ENCODE measurements at places on chromosomes 3 and 15.

DNA sequence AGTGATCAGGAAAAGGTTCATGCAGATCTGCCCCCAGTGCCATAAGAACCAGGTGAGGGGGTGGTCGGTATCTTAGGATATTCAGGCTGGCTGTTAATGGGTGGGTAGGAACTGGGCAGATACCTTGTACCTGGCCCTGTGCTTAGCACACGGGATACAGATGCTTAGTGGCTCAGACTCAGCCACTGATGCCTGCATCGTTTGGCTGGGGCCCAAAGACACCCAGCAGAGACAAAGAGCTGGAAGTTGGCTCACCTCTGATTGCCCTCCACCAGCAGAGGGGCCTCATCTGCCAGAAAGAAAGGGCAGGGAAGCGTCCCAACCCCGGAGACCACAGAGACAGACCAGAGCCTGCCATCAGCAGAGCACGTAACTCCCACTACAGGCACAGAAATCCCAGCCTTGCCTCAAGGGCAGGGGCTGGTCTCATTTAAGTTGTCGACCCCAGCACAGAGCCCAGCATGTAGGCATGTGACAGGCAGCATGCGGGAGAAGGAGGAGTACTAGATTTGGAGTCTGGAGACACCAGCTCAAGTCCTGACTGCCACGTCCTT, 64.1 kb upstream of the SLC6A1 start:
- DNase-seq = no peak

DNA sequence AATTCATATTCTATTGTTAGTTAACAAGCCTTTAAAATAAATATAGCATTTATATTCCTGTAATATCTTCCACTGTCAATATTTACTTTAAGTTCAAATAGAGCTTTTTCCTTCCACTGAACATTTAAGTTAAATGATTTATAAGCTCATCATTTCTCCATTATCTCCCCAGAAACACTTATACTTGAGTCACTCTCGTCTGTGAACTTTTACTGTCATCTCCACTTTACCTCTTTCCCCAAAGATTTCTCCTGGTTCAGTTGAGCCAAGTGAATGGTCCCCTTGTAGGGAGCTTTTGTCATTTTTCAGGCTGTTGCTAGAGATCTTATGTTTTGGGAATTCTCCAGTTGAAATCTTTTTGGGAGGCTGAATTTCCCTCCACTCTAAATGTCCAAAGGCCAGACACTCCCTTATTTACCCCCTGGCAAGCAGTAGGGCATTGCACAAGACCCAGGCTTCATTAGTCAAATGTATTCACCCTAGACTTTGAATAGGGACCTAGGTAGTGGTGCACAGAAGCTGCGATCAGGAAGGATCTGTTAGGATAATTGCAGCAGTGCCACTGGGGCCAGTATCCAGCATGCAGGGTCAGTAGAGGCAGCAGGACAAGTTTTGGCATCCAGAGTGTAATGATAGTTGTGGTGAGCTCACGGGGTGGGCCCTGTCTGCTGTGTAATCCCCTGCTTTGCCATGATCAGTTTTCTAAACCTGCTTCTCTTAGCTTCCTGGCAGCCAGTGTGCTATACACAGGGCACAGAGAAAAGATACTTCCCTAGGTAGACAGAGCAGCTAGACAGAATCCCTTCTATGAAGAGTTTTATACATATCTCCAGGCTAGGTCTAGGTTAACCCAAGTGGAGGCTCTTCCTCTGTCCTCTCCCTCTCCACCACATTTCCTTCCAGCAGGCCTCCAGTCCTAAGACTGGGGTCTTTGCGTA, 356.5 kb upstream of the SLCO3A1 start:
- no peak for DNase-seq

GRCh38 chr3:1092061-1092460, 763 bp upstream of the CNTN6 start:
- DNase-seq = no peak

GRCh38 chr3:129684270-129684669, 77.8 kb upstream of the PLXND1 start:
- no peak for DNase-seq

- no peak for DNase-seq
These were observed 311.4 kb downstream of the EPHB1 start for GRCh38 chr3:135106445-135106844.

- no peak for DNase-seq
These were observed 16.6 kb upstream of the SEMA3F start for GRCh38 chr3:50138266-50139200.

DNA sequence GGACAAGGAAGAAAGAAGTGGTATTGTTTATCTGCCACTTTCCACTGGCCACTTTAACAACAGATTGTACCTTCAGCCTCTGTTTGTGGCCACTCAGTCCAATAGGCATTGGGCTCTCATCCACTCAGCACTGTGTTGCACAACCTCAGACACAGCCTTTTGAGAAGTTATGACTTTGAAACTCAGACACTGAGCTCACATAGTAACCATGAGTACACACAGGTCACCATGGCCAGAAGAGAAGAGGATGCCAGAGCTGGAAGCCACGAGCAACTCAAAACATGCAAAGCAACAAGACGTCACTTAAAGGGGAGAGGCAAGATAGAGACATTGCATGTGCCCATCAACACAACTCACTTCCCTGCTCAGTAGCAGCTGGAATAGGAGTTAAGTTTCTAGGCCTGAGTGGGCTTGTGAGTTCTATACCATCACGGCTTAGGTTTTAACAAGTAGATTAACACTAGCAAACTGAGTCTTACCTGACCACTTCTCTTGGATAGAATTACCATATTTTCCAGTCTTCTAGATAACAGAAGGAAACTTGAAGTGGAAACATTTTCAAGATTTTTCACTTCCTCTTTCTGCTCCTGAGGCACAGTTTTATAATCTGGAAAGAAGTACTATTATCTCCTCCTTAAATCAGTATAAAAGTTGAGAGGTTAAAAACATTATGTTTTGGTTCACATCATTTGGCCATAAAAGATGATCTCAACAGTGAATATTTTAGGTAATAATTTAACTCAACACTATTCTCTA, 103.5 kb downstream of the IMPG2 start:
- no peak for DNase-seq

- DNase-seq = no peak
These were observed 535.8 kb downstream of the TBL1XR1 start for GRCh38 chr3:176661432-176661964.

- DNase-seq = no peak
These were observed 31.7 kb upstream of the SYNM start for GRCh38 chr15:99073008-99073717.

GRCh38 chr3:139260041-139260486, 83.8 kb upstream of the MRPS22 start:
- DNase-seq = no peak

DNA sequence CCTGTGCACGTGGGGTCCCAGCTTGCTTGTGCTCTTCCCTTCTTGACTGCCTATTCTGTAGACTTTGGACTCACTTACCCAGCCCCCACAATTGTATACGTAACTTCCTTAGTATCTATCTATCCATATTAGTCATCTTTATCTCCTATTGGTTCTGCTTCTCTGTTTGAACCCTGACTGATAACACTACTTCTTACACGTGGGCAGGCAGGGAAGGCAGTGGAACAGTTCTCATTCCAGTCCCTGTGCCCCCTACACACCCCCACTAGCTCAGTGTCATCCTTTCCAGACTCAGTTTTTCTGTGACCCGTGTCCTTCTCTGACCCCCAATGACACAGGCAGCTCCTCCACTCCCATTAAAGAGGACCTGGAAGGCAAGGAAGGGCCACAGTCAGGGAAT, 74.2 kb upstream of the FBN1 start:
- no peak for DNase-seq

DNA sequence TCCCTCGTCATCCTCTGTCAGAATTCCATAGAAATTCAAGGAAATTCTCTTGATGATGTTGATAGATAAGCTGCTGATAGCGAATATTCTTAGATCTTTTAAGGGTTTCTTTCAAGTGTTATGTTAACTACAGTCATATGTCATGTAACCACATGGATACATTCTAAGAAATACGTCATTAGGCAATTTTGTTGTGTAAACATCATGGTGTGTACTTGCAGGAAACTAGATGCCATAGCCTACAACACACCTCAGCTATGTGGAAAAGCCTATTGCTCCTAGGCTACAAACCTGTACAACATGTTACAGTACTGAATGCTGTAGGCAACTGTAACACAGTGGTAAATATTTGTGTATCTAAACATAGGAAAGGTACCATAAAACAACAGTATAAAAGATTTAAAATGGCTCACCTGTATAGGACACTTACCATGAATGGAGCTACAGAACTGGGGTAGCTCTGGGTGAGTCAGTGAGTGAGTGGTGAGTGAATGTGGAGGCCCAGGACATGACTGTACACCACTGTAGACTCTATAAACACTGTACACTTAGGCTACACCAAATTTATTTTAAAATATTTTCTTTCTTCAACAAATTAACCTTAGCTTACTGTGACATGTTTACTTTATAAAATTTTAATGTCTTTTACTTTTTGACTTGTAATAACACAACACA, 34.6 kb downstream of the GLDN start:
- DNase-seq = no peak

GRCh38 chr3:35773417-35773816, 134.1 kb downstream of the ARPP21 start:
- DNase-seq = no peak

GRCh38 chr3:48696601-48697000, 10.9 kb upstream of the NCKIPSD start:
- no peak for DNase-seq

DNA sequence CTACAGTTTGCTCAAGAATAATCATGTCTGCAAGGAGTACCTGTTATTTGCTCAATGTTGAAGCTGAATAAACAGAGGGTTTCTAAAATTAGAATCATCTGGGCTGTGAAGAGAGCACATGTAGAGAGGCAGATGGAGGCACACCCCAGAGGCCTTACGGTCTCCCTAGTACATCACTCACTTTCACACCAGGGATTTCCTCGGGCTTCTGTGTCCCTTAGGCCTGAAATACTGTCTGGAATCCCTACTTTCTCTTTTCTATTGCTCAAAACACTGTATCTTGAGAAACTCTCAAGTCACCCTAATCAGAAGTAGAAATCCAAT, 473.7 kb upstream of the ROBO2 start:
- DNase-seq = no peak

- no peak for DNase-seq
These were observed 79.1 kb upstream of the HACD2 start for GRCh38 chr3:123663977-123664376.

- peak; percentile 17 for DNase-seq
These were observed 579 bp upstream of the UBE3A start for GRCh38 chr15:25439369-25439836.

DNA sequence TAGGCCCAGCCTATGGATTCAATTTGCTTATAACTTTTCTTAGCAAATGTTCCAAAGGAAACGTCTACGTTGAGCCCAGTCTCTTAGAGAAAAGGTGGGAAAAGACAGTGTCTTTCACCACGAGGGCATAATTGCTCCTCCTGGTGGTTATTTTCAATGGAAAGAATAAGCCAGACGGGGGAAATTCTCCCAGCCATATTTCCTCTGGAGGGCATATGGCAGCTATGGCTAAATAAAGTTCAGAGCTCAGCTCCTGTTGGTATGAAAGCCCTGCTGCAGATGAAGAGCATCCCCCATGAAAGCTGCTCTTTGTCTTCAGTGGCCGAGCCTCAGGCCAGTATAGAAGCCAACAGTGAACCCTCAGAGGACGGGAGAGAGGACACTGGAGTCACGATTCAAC, 297.9 kb downstream of the RYR3 start:
- DNase-seq = no peak

DNA sequence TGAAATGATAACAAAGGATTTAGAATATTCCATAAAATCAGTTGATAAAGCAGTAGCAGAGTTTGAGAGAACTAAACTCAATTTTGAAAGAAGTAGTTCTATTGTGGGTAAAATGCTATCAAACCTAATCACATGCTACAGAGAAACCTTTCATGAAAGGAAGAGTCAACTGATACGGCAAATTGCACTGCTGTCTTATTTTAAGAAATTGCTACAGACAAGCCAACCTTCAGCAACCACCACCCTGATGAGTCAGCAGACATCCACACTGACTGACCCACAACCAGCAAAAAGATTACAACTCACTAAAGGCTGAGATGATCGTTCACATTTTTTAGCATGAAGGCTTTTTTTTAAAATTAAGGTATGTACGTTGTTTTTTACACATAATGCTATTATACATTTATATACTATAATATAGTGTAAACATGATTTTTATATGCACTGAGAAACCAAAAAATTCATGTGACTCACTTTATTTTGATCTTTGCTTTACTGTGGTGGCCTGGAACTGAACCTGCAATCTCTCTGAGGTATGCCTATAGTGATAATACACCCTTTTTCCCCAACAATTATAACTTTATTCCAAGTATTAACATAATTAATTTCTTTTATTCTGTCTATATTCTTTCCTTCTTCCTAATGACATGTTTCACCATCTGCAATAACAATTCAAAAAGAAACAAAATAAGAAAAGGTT, 109.9 kb downstream of the TBC1D5 start:
- DNase-seq = no peak
